Germinal center (tissue), 1 donor: ENCODE measurements at places on chromosomes 3 and 15.
A peak's percentile ranks its signal among the peaks of the same experiment; 100 is the strongest.

DNA sequence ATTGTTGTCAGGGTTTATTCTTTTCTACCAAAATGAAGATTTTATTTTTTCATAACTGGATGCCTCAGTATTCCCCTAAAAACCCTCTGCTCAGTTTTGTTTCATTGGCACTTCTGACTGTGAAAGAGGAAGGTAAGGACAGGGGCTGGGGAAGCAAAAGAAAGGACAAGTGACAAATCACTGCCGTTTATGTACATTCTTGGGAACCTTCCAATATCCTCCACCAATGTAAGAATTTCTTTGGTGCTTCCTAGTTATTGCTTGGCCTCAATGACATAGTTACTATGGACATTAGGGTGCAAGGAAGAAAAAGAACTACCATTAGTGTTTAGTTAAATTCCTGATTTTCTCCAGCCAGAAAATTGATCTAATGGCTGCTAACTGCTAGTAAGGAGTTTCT is 131.0 kb upstream of the C15orf61 start:
- no peak for DNase-seq

- DNase-seq: no peak
These were observed 38.2 kb upstream of the SUCLG2 start for GRCh38 chr3:67692621-67693020.

DNA sequence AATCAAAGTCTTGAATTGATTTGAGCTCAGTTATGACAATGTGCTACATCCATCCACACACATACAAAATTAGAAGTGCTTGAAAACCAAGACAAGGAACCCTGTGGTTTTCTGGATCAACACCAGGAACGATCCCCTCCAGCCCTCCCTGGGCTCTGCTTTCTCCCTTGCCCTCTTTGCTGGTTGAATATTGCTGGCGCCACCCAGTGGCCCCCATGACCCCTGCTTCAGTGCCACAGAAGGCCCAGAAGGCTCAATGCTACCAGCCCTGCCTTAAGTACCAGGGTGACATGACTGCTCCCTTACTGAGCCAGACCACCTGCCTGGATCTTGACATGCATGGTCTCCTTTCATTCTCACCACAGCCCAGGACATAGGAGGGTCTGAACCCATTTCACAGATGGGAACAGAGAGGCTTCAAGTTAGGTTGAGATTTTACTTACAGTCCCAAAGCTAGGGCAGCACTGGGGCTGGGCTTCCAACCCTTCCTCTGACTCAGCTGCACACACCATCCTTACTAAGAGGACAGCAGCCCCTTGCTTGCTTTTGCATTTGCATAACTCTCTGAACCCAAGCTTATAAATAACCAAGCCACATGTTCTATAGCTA is 15.0 kb downstream of the IL12A start:
- peak; percentile 50 for DNase-seq

DNA sequence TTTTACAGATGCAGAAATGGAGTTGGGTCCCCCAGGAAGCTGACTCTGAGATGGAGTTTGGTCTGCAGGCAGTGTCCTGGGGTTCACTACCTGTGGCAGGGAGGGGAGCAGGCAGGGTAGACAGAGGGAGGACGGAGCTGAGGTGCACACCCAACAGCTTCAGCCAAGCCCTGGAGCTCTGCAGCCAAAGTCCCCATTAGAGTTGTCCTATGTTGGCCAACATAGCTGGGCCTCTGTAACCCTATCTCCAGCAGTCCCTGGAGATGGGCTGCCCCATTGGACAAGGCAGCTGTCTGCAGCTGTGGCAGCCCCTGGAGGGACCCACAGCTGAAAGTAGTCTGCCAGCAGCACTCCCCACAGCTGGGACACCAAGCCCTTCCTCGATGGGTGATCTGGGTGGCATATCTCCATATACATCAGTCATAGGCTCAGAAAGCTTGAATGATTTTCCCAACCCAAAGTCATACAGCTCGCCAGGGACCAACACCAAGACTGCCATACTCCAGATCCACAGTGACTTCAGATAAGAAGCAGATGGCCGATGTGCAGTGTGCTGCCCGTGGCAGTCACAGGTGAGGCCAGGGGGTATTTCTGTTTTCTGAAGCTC is 31.9 kb downstream of the STARD5 start:
- DNase-seq: no peak

- DNase-seq: no peak
These were observed 25.6 kb downstream of the IQCH start for GRCh38 chr15:67280217-67280616.

- peak; percentile 96 for DNase-seq
These were observed at the start of gene SNRK for GRCh38 chr3:43286115-43286840. SNRK (plus strand) TSS chr3:43286540; CDS start chr3:43303204, 16,664 bp downstream.

DNA sequence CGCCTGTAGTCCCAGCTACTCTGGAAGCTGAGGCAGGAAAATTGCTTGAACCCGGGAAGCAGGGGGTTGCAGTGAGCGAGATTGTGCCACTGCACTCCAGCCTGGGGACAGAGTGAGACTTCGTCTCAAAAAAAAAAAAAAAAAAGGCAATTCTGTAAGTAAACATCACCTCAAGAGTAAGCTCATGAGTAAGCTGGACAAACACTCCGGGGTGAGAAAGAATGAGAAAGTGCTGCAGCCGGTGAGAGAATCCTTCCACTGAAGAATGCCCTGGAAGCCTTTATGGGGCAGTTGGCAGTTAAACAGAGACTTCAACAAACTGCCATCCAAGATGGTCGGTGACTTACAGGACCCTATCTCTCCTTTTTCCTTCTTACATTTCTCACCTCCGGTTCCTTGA is 47.5 kb downstream of the FEZF2 start:
- DNase-seq: no peak

DNA sequence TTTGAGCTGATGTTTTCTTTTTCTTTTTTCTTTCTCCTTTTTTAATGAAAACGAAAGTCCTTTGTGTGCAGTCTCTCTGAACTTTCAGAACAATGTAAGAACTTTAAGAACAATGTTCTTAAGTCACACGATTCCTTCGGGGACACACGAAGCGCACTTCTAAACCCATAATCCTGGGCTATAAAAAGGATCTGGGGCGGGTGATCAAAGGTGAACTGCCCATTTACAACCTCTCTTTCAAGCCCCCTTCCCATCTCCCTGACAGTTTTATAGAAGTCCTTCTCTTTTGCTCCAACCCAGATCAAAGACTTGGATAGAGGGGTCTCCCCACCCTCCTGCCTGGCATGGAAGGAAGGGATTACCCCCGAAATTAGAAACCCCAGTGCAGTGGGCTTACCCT is 126.8 kb downstream of the BDH1 start:
- no peak for DNase-seq

DNA sequence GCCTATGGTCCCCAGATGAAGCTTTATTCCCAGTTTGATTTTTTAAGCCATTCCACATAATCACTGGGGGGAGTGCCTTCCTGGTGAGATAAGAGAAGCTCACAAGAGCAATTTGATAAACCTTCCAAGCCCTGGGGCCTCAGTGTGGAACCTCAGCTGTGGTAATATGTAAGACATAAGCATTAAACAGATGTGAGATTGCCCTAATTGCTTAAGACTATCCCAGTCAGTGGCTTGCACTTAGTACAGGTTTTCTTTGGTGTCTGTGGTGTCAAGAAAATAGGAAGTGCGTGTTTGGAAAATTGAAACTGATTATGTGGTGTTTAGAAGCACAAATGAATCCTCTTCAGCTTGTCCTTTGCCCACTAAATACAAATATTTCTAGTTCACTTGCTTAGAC is 54.3 kb downstream of the LRRN1 start:
- no peak for DNase-seq

DNA sequence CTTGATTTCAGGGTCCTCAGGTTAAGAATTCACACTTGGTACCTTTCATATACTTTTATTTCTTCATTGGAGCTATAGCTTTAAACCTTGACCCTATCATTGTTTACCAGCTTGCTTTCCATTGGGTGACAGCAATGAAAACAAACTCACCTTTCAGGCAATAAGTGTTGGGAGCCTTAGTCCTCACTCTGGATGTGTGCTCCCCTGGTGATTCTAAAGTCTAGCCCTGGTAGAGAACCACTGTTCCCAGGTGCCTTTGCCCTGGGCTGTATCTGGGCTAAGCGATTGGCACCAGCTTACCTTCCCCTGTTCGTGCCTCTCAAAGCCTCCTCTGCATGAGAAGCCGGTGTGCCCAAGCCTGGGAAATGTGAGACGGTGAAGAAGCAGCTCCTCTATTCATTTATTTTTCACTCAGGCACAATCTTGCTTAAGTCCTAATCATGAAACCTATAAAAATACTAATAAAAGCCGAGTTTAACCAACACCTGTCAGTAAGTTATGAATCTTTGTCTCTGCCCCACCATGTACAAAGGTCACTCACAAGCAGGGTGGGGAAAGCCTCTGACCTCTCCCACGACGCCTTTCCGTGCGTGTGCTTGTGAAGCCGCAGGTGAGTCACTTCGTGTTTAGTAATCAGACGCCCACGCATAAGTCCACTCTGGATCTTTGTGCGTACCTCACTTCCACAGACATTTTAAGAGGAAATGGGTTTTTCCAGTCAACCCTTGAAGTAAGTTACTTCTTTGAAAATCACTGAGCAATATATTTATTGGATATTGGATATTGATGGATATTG is 12.8 kb upstream of the ARRDC4 start:
- no peak for DNase-seq

- DNase-seq: no peak
These were observed 29.5 kb downstream of the DNAH1 start for GRCh38 chr3:52345521-52346109.

- DNase-seq: peak; percentile 90
These were observed 149.5 kb downstream of the SMAD6 start for GRCh38 chr15:66851311-66852063.

DNA sequence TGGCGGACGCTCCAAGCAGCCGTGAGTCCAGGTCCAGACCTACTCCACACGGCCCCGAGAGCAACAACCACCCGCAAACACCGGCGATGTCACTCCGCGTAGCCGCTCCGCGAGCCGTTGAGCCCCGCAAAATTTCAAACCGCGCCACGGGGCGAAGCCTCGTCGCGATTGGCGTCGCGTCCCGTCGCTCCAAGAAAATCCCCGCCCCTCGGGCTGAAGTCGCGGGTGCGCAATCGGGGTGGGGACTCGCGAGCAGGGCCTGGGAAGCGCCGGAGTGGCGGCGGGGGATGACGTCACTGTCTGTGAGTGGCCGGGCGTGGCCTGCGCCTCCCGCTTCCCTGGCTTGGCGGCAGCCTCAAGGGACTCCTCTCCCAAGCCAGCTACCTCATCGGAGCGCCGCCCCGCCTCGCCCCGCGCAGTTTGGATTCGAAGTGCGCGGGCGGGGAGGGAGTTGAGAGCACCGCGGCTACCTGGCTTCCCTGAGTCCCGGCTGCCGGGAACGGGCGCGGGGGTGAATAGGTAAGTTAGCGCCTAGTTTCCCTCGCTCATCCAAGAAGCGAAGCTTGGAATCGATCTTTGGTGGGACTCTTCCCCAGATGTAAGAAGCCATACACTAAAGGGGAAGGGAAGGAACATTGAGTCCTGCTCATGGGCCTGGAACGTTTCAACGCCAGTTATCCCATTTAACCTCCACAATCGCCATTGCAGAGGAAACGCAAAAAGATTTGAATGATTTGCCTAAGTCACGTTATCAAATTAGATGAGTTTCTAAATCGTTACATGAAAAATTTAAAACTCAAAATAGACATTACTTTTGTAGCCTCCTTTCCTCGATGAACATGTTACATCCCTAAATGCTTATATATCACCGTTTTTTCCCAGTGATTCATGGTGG is at the start of gene PRC1:
Gene PRC1 (minus strand): TSS at position 119 of the 895 bp plus-strand sequence. CDS start 118 bp downstream, at position 1.
- peak; percentile 99 for DNase-seq

DNA sequence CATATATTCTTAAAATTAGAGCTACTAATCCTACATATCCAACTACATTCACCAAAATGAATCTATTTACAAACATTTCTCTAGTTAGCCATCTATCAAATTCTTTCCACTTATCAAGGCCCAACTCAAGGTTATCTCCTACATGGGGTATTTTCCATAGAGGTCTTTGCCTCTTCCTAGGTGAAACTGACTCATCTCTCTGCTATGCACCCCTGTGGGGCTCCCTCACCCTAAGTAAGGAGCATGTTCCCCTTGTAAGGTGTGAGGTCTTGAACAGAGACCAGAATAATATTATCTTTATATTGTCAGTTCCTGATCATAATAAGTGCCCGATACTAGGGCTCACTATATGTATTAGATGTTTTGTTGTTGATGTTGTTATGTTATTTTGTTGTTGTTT is 74.6 kb upstream of the TSC22D2 start:
- no peak for DNase-seq

GRCh38 chr15:60508442-60508841 is 29.5 kb upstream of the ICE2 start:
- no peak for DNase-seq

GRCh38 chr3:32569540-32570420 is 878 bp downstream of the DYNC1LI1 start:
- DNase-seq: peak; percentile 40

GRCh38 chr15:57152666-57153539 is 223.4 kb upstream of the CGNL1 start:
- no peak for DNase-seq

DNA sequence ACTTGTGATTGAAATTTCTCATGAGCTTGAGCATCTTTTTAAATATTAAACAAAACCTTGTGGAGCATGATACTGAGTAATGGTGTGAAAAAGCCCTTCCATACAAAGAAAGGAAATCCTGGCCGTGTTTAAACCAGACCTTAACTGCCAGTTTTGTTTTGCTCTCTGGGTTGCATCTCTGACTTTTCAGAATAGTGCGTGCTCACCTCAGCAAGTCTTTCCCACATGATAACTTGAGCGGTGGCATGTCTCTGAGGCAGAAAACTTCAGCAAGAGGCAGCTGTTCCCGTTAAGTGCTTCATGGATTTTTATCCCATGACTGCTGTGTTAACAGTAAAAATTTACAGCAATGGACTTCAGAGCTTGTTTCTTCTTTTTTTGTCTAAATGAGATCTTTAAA is 393.3 kb downstream of the FEZF2 start:
- DNase-seq: no peak

- peak; percentile 58 for DNase-seq
These were observed 3.0 kb downstream of the INKA1 start for GRCh38 chr3:49805897-49806701.

- no peak for DNase-seq
These were observed 1.9 kb downstream of the TCF12 start for GRCh38 chr15:56920367-56920627.

DNA sequence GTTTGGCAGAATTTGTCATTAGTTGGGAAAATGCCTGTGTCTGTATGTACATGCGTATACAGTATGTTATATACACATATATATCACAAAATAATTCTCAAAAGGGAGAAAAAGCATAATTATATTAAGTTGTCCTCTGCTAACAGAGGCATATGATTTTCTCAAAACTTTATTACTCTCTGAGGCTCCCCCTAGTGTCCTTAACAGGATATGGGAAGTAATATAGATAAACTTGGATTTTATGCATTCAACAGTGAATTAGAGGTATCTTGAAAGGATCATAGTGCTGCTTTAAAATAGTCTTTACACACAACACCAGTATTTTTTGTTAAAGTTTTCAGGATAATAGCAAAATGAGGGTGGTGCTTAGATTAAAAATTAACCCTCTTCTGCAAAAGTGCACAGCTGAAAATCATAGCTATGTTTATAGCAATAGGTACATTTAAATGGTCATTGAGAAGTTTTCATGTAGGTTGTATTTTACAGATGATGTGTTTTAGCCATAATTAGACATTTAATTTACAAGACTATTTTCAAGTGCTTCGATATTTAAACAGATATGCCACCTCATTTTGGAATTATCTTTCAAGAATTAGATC is 454.0 kb upstream of the ROBO2 start:
- no peak for DNase-seq
